ENCODE measurements at places on chromosomes 5 and 9.

- no peak for DNase-seq
These were observed 23.4 kb upstream of the GALNT10 start for GRCh38 chr5:154166901-154167791.

GRCh38 chr5:56279291-56279690 lies 46.2 kb upstream of the ANKRD55 start:
- DNase-seq: no peak

GRCh38 chr9:14677396-14677795 lies 15.8 kb downstream of the ZDHHC21 start:
- DNase-seq: no peak

DNA sequence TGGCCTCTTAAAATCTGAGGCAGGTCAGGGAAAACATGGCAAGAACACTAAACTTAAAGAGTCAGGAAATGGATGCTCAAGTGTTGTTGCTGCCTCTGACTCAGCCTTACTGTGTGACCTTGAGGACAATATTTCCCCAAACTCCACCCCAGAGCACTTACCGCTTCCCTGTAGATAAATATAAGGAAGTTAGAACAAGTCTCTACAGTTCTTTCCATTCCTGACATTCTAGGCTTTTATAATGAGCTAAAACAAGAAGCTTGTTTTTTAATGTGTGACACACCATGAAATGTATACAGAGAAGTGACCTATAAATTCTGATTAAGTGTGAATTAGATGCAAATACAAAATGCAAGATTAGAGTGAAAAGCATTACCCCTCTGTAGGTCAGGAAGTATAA lies 129.3 kb downstream of the GRIA1 start:
- DNase-seq: peak; percentile 75

GRCh38 chr9:86494644-86495111 lies 140.5 kb upstream of the TUT7 start:
- peak; percentile 78 for DNase-seq

- no peak for DNase-seq
These were observed 320.5 kb upstream of the ADCY2 start for GRCh38 chr5:7075470-7075869.

DNA sequence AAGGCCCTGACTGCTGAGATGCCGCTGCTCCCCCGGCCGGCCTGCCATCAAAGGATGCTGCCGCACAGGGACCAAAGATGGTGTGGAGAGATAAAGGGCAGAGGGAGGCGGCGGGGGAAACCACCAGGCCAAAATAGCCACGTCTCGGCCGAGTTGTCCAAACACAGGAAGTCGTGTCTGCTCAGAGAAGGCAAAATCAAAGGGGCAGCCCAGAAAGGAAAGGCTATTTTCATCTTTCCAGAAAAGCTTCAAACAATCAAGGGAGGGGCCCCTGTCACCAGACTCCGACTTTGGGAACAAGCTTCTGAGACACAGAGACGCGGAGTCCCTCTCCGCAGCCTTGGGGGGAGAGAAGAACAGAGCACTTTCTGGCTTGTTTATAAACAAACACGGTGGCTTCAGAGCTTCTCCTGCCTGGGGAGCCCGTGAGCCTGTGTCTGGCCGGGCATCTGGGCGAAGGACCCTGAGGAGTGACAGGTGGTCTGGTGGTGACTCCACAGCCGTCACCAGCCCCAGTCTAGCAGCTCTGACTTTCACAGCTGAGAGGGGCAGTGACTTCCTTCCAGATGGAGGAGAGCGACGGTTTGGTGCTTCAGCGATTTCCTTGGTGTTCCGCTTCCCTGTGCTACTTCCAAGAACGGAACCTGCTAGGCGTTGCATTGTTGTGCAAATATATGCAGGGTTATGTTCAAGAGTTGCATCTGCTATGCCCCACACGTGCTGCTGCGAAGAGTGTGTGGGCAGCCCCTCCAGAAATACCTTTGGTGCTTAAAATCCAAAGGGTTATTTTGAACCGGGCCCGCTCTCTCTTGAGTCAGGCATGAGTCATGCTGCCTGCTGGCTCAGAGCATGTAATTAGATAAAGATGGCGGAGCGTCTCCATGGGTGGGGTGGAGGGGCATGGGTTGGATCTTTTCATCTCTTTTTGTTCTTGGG lies 24.0 kb downstream of the ADAMTSL2 start:
- DNase-seq: peak; percentile 70

GRCh38 chr5:13278148-13278547 lies 666.3 kb downstream of the DNAH5 start:
- DNase-seq: no peak

GRCh38 chr9:128438343-128439109 lies 17.3 kb upstream of the ODF2 start:
- peak; percentile 57 for DNase-seq

- no peak for DNase-seq
These were observed 83.1 kb upstream of the RANBP3L start for GRCh38 chr5:36384845-36385244.

GRCh38 chr5:68464424-68464823 lies 248.9 kb downstream of the PIK3R1 start:
- DNase-seq: peak; percentile 89

All from iris pigment epithelial cell (primary cell).